ENCODE measurements at places on chromosomes 4 and X.

DNA sequence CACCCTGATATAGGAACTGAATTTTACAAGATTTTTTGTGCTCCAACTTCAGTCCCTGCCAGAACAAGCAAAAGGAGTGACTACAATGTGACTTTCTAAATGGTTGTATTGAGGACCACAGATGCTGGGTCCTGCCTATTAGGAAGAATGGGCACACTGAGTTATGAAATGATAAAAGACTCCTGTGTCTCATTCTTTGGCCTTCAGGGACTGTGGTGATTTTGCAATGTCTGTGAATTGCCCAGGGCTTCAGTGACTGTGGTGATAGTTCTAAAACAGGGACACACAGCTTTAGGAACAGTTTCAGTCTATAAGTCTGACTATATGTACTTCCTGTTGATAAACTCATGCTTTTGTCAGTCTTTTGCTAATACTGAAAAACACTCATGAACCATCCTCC lies 210.2 kb downstream of the DMD start:
- DNase-seq: no peak

DNA sequence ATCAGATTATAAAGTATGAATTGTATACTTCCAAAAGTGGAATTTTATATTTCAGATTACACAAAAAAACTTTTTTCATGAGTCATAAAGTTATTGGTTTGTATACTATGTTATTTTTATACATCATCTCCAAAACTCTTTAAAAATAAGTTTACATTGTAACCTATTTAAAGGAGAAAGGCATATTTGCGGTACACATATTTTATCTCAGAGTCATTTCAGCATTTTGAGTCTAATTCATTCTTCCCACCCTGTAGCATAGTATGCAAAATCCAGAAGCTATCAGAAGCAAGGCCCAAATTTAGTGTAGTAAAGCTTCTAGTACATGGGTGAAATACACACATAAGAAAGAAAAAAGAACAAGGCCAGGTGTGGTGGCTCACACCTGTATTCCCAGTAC lies 80.3 kb downstream of the AWAT2 start:
- no peak for DNase-seq

DNA sequence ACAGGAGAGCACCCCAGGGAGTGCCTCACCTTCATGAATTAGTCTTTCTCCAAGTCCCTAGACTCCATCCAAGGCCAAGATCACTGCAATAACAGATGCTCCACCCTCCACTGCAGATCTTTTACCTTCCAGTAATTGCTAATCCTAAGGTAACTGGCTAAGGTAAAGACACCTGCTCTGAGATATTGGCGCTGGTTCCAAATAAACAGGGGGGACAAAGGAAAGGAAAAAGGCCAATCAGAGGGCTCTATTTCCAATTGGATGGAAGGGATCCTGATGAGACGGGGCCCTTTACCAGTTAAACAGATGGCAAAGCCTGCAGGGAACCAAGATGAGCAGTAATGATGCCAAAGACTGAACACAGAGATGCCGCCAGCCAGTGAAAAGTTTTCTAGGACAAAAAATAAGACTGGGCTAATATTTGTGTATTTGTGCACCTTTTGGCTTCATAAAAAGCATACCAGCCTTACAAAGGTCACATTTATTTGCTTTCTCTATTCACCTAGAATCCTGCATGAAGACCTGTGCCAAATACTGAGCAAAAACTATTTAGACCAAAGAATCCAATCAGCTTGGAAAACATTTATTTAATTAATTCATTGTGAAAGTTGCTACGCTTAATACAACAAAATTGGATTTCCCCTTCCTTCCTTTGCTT lies 148.5 kb downstream of the PPP3CA start:
- DNase-seq: no peak

- DNase-seq: peak; percentile 70
These were observed 442 bp upstream of the MCUB start for GRCh38 chr4:109559625-109559982.

- DNase-seq: no peak
These were observed 5.7 kb downstream of the SH3BP2 start for GRCh38 chr4:2798399-2799223.

- no peak for DNase-seq
These were observed 203.9 kb downstream of the EVC2 start for GRCh38 chr4:5504486-5504885.

- DNase-seq: no peak
These were observed 819.8 kb upstream of the PCDH7 start for GRCh38 chr4:29900336-29900735.

GRCh38 chr4:6195602-6196319 lies 4.6 kb downstream of the JAKMIP1 start:
- DNase-seq: no peak

GRCh38 chr4:5366421-5366820 lies 315.1 kb downstream of the STK32B start:
- DNase-seq: peak; percentile 73

GRCh38 chrX:153845842-153846241 lies 15.5 kb upstream of the PDZD4 start:
- DNase-seq: no peak

DNA sequence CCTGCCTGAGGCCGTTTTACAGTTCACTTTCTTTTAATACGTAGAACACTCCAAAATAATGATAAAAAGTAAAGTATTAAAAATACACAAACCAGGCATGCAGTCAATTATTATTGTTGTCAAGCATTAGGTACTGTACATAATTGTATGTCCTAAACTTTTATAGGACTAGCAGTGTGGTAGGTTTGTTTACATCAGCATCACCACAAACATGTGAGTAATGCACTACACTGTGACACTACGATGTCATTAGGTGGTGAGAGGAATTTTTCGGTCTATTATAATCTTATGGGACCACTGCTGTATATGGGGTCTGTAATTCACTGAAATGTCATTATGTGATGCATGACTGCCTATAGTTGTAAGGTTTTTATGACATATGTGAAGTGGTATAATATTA lies 149.5 kb upstream of the SH3RF1 start:
- DNase-seq: no peak

GRCh38 chr4:179095585-179096221 lies 1653.5 kb upstream of the AGA start:
- DNase-seq: no peak

DNA sequence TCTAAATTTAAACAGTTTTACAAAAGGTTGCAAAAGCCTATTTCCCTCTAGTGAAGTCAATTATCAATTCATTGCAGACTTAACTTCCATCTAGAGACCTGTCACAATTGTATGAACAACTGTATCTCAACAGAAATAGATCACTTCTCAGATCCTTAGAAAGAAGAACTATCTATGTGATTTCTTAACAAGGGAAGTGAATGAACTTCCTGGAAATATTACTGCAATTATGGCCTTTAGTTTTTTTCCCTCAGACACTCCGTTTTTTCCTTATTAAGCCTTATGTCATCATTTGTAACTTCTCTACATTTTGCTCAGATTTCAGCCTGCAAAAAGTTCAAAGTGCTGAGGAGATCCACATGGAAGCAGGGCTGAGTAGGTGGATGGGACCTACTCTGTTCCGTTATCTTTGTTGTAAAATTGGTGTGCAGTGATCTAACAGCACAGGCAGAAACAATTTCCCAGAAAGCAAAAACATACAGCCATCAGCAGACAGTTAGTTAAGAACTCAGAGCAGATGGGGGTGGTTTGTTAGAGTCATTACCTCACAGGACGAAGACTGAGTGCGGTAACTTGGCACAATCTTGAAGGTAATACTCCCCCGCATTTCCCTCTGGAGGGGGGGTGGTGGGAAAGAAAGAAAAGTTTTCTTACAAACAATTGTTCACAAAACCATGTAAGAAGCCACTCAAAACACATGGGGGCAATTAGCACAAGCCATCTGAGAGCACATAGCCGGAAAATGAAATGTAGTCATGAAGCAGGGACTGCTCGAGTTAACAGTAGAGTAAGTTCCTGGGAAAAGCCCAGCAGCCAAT lies 112.3 kb downstream of the NYX start:
- DNase-seq: peak; percentile 7
